ENCODE measurements at places on chromosomes 3 and 15.

GRCh38 chr3:184450547-184450946, 70.7 kb downstream of the CHRD start:
- DNase-seq: no peak

- DNase-seq: no peak
Observed at GRCh38 chr3:43128464-43128863, 22.6 kb upstream of the POMGNT2 start.

DNA sequence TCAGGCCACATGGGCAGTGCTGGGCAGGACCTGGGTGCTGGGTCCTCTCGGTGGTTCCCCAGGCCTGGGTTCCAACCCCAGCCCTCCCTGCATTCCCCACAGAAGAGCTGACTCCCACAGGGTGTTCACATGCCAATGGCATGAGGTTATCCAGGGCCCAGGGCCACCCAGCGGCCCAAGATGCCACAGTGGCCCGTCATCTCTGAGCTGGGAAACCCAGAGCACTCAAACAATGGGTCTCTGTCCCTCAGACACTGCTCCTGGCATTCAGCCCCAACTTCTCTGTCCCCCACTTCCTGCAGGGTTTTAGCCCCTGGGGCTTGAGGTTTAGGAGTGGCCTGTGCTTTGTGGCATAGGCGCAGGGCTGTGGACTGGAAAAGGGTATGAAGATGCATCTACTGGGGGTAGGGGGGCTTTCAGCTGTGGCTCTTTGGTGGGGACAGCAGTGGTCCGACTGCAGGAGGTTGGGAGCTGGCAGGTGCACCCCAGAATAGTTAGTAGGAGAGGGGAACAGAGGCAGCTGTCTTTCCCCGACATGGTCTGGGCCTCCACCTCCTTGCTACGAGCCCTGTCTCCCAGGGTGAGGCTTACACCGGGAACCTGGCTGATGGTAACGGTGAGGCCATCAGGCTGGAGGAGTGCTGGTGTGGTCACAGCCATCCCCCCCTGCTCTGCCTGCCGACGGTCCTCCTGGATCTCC, 1.7 kb downstream of the CCDC9B start:
- no peak for DNase-seq

DNA sequence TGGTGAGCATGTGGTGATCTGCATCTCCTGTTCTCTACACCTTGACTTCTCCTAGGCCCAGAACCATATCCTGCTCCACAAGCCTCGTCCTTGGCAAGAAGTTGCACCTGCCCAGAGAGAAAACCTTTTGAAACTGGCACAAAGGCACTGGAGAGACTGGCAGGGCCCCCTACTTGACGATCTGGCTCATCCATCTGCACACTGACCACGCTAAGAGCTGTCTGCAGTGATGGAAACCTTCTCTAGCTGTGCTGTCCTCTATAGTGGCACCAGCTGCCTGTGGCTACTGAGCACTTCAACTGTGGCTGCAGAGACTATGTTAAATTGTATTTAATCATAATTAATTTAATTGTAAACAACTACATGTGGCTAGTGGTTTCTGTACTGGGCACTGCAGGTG, 26.2 kb upstream of the SRP14 start:
- DNase-seq: no peak

GRCh38 chr3:12186515-12187286, 28.0 kb upstream of the TIMP4 start:
- DNase-seq: no peak

- no peak for DNase-seq
Observed at GRCh38 chr3:13455644-13456043, 24.5 kb upstream of the HDAC11 start.

DNA sequence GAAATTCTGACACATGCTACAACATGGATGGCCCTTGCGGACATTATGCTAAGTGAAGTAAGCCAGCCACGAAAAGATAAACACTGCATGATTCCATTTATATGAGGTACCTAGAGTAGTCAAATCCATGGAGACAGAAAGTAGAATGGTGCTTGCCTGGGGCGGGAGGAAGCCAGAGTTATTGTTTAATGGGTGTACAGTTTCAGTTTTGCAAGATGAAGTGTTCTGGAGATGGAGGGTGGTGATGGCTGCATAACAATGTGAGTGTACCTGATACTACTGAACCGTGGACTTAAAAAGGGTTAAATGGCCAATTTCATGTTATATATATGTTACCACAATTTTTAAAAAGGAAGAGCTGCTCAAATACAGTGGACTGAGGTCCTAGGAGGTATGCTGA, 66.9 kb downstream of the SEMA5B start:
- DNase-seq: no peak

- DNase-seq: no peak
Observed at GRCh38 chr3:39473452-39474125, 6.1 kb downstream of the MOBP start.

GRCh38 chr3:136171097-136171542, 25.0 kb downstream of the MSL2 start:
- no peak for DNase-seq

DNA sequence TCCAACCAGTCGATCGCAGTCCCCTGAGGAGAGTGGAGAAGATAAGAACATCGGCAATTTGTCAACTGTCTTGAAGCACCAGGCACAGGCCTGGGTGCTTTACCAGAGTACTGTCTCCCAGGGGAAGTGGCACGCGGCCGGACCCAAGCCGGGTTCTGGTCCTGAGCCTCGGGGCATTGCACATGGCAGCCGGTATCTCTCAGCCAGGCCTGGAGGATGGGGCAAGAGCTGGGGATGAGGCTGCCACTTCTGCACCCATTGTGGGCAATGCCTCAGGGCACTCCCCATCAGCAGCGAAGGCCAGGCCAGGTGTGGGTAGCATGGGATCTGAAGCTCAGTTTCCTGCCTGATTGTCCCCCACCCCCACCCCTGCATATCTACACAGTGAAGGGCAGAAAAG, 77.5 kb downstream of the ADCY5 start:
- DNase-seq: no peak

DNA sequence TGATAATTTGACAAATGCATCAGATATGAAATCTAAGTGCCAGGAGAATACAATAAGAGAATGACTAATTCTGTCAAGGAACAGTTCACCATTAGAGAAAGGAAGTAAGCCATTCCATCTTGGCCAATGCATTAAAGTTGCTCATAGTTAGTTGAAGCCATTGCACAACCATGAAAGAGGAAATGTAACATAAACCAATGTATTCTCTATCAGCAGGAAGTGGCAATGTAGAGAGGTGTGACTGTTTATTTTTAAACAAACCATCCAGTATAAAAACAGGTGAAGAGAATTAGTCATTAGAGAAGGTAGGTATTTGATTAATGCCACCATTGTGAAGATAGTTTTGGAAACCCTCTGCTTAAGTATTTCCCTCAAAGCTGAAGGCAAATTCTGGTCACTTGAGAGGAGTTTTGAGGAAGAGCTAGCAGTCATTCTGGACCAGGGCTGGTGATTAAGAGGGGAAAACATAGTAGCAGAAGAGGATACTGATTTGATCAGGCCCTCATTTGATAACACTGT, 10.7 kb upstream of the ANXA2 start:
- no peak for DNase-seq

- no peak for DNase-seq
Observed at GRCh38 chr3:22951910-22952309, 251.2 kb upstream of the UBE2E2 start.

GRCh38 chr3:164452707-164453106, 625.6 kb downstream of the SI start:
- no peak for DNase-seq

GRCh38 chr3:35919160-35919559, 279.8 kb downstream of the ARPP21 start:
- DNase-seq: no peak

GRCh38 chr3:127020543-127020942, 37.6 kb downstream of the PLXNA1 start:
- DNase-seq: no peak

DNA sequence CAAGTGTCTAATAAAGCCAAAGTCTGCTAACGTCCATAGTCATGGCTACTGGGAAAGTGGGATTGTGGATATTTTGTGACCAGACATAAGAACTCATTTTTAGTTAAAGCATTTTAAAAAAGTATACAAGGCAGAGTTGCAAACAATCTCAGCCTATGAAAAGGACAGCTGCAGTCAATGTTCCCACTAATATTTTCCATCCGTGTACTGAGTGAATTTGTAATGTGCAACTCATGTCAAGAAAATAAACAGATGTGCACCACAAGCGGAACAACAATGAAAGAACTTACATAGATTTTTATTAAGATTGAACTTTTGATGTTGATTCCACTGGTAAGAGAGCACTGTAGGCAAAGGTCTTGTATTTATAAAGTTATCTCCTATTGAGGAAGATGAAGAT, 231.3 kb upstream of the SEMA6D start:
- no peak for DNase-seq

DNA sequence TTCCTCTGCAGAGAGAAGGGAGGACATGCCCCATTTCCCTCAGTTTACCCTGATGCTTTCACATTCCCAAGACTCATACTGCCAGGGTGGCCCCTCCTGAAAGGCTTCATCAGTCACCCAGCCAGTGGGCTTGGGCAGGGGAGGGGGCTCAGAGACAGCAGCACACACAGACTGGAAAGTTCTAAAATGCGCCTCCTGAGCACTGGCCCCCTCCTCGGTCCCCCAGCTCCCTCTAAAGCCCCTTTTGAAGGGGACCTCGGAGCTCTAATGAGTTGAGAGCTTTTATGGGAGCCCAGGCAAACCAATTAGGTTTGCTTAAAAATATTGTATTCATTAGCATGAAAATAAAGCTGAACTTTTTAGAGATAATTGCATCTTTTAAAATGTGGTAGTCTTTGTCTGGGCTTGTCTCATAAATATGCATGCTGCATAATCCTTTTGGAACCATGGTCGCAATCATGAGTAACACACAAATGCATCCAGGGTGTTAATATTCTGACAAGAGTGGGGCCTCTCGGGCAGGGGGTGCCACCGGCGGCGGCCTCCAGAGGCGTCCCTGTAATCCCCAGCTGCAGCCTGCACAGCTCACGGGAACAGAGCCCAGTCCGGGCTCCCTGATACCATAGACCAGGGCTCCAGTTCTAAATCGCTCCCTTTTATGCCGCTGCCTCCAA, 78.5 kb downstream of the RPLP1 start:
- no peak for DNase-seq

GRCh38 chr3:43077261-43077660, 28.6 kb downstream of the POMGNT2 start:
- DNase-seq: no peak

GRCh38 chr15:79874242-79874641, 22.6 kb downstream of the MTHFS start:
- no peak for DNase-seq

GRCh38 chr3:122618614-122619013, 41.2 kb downstream of the PARP15 start:
- DNase-seq: no peak

DNA sequence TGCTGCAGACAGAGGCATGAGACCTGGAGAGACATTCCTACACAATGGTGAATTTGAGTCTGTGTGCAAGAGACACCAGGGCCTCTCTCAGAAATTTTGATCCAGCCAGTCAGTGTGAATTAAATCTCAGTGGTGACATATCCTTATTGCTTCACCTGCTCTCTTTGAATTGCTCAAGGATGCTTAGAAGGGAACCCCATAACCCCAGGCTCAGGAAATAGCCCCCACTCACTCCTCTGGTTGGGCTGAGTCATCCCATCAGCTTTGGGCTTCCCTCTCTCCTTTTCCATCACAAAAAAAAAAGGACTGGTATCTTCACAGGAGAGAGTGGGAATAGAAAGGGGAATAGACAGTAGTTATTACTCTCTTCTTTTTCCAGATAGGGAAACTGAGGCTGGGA, 33.0 kb upstream of the LARS2 start:
- no peak for DNase-seq

GRCh38 chr15:85499371-85499887, 119.0 kb downstream of the AKAP13 start:
- no peak for DNase-seq

DNA sequence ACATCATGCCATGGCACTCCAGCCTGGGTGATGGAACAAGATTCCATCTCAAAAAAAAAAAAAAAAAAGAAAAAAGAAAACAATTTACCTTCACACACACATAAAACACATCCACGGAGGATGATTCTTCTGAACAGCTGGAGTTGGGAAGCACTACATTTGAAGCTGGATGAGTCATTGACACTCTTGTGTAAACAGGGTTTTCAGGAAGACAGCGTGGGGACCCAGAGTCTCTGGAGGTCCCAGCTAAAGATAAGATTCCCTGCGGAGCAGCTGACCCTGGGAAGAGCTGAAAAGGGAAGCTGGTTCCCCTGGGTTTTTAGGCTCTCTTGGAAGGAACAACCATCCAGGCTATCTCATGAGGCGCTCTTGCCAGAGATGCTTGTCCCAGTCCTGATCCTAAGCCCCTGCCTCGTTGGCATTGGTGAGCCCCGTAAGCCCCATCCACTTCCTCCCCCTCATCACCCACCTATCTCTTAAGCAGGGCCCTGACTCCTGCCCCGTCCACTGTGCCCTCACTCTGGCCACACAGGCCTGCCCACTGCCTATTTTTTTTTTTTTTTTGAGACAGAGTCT, 32.0 kb upstream of the FURIN start:
- no peak for DNase-seq

- no peak for DNase-seq
Observed at GRCh38 chr15:93500155-93500554, 411.1 kb upstream of the RGMA start.

- DNase-seq: no peak
Observed at GRCh38 chr15:94411285-94411684, 179.9 kb downstream of the MCTP2 start.

GRCh38 chr3:33749546-33750210, 31.6 kb upstream of the CLASP2 start:
- no peak for DNase-seq

DNA sequence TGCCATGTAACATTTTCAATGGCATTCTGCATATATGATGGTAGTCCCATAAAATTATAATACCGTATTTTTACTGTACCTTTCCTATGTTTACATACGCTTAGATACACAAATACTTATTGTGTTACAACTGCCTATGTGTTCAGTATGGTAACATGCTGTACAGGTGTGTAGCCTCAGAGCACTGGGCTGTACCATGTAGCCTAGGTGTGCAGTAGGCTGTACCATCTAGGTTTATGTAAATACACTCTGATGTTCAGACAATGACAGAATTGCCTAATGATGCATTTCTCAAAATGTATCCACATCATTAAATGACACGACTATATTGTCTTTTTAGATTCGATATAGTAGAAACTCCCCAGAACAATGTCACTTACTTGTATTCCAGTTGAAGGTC, 22.7 kb downstream of the CD80 start:
- no peak for DNase-seq

- DNase-seq: no peak
Observed at GRCh38 chr15:75830910-75831805, 12.1 kb upstream of the UBE2Q2 start.

DNA sequence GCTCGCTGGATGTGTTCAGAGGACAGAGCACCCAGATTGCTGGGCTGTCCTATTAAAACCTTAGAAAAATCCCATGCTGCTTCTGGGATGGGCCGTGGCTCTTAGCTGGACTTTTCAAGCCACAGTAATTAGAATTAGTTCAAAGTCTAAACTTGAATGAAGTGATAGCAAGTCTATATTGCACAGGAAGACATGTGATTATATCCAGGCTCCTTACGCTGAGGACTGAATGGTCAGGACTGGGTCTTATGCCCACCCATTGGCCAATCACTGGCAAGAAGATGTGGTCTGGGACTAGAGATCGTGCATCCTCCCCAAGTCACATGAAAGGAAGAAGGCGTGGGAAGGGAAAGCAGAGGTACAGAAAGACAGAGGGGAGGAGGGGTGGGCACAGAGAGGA, 227.6 kb downstream of the FAM43A start:
- DNase-seq: no peak

Data from WERI-Rb-1 (cell line).